ENCODE measurements at places on chromosomes 3 and 15. TPM values are rescaled to one million over a fixed set of nuclear protein-coding genes. Genes with fewer than 3 reads are reported as not detected.

The GHSR gene
- not detected for total RNA-seq

The GNAT1 gene
- not detected for total RNA-seq

The CCR3 gene
- not detected for total RNA-seq

The STRA6 gene
- total RNA-seq: 10.3 TPM

The RETNLB gene
- total RNA-seq: not detected

The GPR62 gene
- not detected for total RNA-seq

The EXD1 gene
- total RNA-seq: 0.22 TPM

The KIF15 gene
- 19.3 TPM for total RNA-seq

The WWTR1 gene
- total RNA-seq: 22.0 TPM

The PLCB2 gene
- total RNA-seq: 13.9 TPM

The CEP152 gene
- total RNA-seq: 5.5 TPM

The PATL2 gene
- 0.24 TPM for total RNA-seq

The ERICH6 gene
- total RNA-seq: not detected

The GMNC gene
- total RNA-seq: 0.07 TPM

The HTR3E gene
- not detected for total RNA-seq

The FOXB1 gene
- 32.7 TPM for total RNA-seq

The CYFIP1 gene
- 85.7 TPM for total RNA-seq

The ZNF445 gene
- total RNA-seq: 9.9 TPM

The BFSP2 gene
- not detected for total RNA-seq

The ARGFX gene
- total RNA-seq: not detected

The ATP13A4 gene
- 0.81 TPM for total RNA-seq
